H9 (cell line): ENCODE measurements at places on chromosomes 13 and 19. TPM values are rescaled to one million over a fixed set of nuclear protein-coding genes. Genes with fewer than 3 reads are reported as not detected.

DNA sequence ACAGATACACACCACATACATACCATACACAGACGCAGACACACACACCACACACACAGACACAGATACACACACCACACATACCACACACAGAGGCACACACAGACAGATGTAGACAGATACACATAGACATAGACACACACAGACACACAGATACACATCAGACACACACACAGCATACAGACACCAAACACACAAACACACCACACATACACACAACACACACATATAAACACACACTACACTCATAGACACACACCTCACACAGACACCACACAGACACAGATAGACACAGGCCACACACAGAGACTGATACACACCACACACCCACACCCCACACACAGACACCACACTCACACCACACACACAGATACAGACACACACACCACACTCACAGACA, 24.9 kb upstream of the SLC7A10 start:
- no peak for DNase-seq
- no peaks in the 10 kb centered on the region for H3K27me3 ChIP-seq
- no peaks in the 10 kb centered on the region for H3K36me3 ChIP-seq
- H3K4me1 ChIP-seq = no peaks in the 10 kb centered on the region
- H3K4me3 ChIP-seq = no peak overlapping the region

DNA sequence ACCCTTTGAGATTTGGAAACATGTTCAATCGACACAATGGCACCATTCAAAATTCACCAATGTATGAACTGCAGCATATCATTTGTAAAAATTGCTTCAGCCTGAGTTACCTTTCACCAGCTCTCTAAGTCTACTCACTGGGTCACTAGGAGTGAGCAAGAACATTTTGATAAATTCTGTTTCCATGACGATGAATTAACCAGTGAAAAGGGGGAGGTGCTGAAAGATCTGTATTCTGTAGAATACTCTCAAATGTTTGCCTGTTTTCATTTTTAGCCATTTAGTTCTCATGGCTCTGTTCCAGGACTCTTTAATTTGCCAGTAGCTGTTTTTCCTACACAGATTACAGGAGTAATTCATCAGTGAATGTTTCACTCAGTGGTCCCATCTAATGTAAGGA, 883.4 kb downstream of the DIAPH3 start:
- no peaks in the 10 kb centered on the region; the same call in 1 of the 2 replicates for H3K27me3 ChIP-seq
- no peaks in the 10 kb centered on the region for H3K4me1 ChIP-seq
- no peak for DNase-seq
- no peak overlapping the region for H3K27ac ChIP-seq
- H3K4me3 ChIP-seq = no peak overlapping the region
- no peaks in the 10 kb centered on the region for H3K36me3 ChIP-seq

- peaks cover 2% of the 10 kb centered on the region; the same call in 1 of the 2 replicates for H3K36me3 ChIP-seq
- no peaks in the 10 kb centered on the region for H3K27me3 ChIP-seq
- H3K4me1 ChIP-seq = no peaks in the 10 kb centered on the region
Measured at GRCh38 chr13:111518161-111518792, 197.8 kb downstream of the TEX29 start.

DNA sequence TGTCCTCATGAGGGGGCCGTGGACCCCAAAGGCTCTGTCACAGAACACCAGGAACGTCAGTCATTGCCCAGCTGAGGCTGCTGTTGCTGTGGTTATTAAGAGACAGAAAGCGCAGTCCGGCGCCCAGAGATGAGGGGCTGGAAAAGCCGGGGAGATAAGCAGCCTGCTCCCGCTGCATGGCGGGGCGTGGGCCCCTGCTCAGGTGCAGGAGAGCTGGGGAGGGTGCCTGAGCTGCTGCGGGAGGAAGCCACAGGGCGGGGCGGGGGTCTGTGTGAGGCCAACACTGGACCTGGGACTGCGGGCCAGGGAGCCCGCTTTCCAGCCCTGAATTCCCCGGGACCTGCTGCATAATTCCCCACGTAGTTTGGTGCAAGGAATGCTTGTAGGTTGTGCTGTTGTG, 11.3 kb downstream of the SOX1 start:
- no peaks in the 10 kb centered on the region for H3K36me3 ChIP-seq
- H3K4me3 ChIP-seq = no peak overlapping the region
- DNase-seq = no peak
- H3K27me3 ChIP-seq = peaks cover 34% of the 10 kb centered on the region
- no peak overlapping the region for H3K27ac ChIP-seq
- peaks cover 6% of the 10 kb centered on the region; the same call in 1 of the 2 replicates for H3K4me1 ChIP-seq

- H3K27me3 ChIP-seq = no peaks in the 10 kb centered on the region
- DNase-seq = no peak
- no peak overlapping the region for H3K27ac ChIP-seq
- peaks cover 12% of the 10 kb centered on the region for H3K36me3 ChIP-seq
- no peaks in the 10 kb centered on the region for H3K4me1 ChIP-seq
Measured at GRCh38 chr13:103812971-103813370, 746.8 kb upstream of the SLC10A2 start.

- no peak for DNase-seq
- H3K4me1 ChIP-seq = no peaks in the 10 kb centered on the region
- no peak overlapping the region for H3K27ac ChIP-seq
- peaks cover 2% of the 10 kb centered on the region; the same call in 2 of the 3 replicates for H3K36me3 ChIP-seq
Measured at GRCh38 chr13:73015805-73016204, 43.0 kb upstream of the KLF5 start.

GRCh38 chr19:37941782-37942515, 34.9 kb downstream of the SIPA1L3 start:
- H3K4me1 ChIP-seq = no peaks in the 10 kb centered on the region
- peaks cover 12% of the 10 kb centered on the region for H3K36me3 ChIP-seq
- no peak for DNase-seq
- no peak overlapping the region for H3K4me3 ChIP-seq
- H3K27me3 ChIP-seq = no peaks in the 10 kb centered on the region

DNA sequence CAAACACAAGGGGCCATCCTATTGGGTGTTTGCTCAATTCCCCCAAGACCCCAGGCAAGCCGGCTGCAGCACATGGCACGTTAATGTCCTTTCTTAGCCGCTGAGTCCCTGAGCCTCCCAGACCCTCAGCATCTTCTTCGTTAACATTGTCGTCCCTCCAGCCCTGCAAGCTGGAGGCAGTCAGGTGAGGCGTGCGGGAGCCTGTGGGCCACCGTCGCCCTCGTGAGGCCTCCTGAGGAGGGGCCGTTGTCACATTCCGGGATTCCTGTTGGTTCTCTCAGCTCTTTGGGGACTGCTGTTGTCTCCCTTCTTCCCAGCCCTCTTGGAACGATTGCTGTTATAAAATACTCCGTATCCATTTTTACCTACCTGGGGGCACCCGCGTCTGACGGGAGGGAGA, 140.6 kb downstream of the KDM4B start:
- peak; percentile 69 for DNase-seq
- H3K4me3 ChIP-seq = no peak overlapping the region
- H3K27ac ChIP-seq = no peak overlapping the region
- H3K36me3 ChIP-seq = peaks cover 22% of the 10 kb centered on the region
- peaks cover 2% of the 10 kb centered on the region; the same call in 1 of the 2 replicates for H3K4me1 ChIP-seq
- no peaks in the 10 kb centered on the region for H3K27me3 ChIP-seq

DNA sequence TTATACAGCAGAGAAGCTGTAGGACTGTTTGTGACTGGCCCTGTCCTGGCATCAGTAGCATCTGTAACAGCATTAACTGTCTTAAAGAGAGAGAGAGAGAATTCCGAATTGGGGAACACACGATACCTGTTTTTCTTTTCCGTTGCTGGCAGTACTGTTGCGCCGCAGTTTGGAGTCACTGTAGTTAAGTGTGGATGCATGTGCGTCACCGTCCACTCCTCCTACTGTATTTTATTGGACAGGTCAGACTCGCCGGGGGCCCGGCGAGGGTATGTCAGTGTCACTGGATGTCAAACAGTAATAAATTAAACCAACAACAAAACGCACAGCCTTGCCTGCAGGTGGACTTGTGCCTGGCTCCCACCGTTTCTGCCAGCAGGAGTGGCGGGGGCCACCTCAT, 27.3 kb upstream of the LDLR start:
- no peak overlapping the region for H3K4me3 ChIP-seq
- DNase-seq = no peak
- H3K27ac ChIP-seq = no peak overlapping the region
- H3K4me1 ChIP-seq = no peaks in the 10 kb centered on the region
- H3K36me3 ChIP-seq = peaks cover 33% of the 10 kb centered on the region
- H3K27me3 ChIP-seq = no peaks in the 10 kb centered on the region

GRCh38 chr19:46736531-46737297, 9.1 kb upstream of the FKRP start:
- H3K27ac ChIP-seq = no peak overlapping the region
- H3K4me1 ChIP-seq = no peaks in the 10 kb centered on the region
- H3K27me3 ChIP-seq = no peaks in the 10 kb centered on the region
- H3K4me3 ChIP-seq = no peak overlapping the region
- H3K36me3 ChIP-seq = peaks cover 81% of the 10 kb centered on the region

GRCh38 chr19:610071-610800, 20.6 kb downstream of the HCN2 start:
- no peaks in the 10 kb centered on the region for H3K4me1 ChIP-seq
- H3K27ac ChIP-seq = no peak overlapping the region
- peaks cover 15% of the 10 kb centered on the region for H3K36me3 ChIP-seq
- no peaks in the 10 kb centered on the region for H3K27me3 ChIP-seq

DNA sequence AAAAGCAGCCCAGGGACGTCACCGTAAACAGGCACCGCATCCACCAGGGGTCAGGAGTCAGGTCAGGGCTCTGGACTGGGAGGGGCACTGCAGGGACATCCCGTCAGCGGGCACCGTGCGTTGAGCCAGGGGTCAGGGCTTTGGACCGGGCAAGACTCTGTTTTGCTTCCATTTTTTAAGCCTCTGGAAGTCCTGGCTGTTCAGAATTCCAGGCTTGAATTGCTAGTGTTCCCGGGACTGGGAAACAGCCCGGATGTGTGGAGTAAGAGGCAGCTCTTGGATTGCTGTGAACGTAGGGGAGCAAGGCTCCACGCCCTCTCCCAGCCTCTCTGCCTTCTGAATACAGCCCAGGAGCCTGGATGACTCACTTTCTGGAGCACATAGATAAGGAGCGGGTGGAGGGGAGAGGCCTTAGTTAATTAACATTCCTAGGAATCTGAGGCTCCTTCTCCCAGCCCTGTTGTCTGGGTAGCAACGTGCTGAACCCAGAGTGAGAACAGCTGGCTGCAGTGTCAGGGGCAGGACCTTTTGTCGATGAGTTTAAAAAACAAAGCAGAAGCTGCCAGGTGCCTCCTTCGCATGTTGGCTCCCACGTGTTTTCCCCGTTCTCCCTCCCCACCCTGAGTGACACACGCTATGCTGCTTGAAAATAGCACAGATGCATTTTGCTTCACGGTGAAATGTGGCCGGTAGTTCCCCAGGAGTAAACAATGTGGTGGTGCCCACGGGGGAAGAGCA, 21.9 kb downstream of the ATP11A start:
- peak overlapping the region; percentile 55 for H3K4me3 ChIP-seq
- peaks cover 23% of the 10 kb centered on the region for H3K36me3 ChIP-seq
- DNase-seq = peak; percentile 93
- H3K27me3 ChIP-seq = no peaks in the 10 kb centered on the region
- peak overlapping the region; percentile 93 for H3K27ac ChIP-seq

DNA sequence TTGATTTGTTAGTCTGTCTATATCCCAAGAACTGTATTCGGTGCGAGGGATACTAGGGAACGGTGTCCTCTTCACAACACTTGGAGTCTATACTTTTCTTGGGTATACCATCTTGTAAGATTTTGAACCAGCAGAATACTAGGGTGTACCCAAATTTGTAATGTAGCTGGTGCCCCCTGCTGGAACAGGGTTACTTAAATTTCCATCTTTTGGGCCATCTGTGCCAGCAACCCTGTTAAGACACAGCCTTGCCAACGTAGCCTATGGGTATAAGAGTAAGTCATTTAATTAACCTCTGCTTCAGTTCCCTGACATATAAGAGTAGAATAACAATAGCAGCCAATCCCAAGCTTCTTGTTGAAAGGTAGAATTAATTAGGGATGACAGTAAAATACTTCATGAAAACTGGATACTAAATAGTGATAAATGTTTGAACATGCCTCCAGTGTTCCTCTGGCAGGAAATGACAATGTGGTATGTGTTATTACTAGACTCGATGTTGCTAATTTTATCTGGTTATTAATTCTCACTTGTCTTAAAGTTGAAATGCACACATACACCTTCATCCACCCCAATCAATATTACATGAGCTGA, 607.6 kb downstream of the FGF9 start:
- H3K27ac ChIP-seq = no peak overlapping the region
- no peaks in the 10 kb centered on the region for H3K36me3 ChIP-seq
- H3K4me1 ChIP-seq = no peaks in the 10 kb centered on the region; the same call in 1 of the 2 replicates
- H3K27me3 ChIP-seq = no peaks in the 10 kb centered on the region

GRCh38 chr19:38032151-38032550, 125.1 kb downstream of the SIPA1L3 start:
- DNase-seq = no peak
- peaks cover 15% of the 10 kb centered on the region for H3K36me3 ChIP-seq
- no peak overlapping the region for H3K27ac ChIP-seq
- no peaks in the 10 kb centered on the region for H3K27me3 ChIP-seq
- H3K4me3 ChIP-seq = no peak overlapping the region
- H3K4me1 ChIP-seq = peaks cover 9% of the 10 kb centered on the region; the same call in 1 of the 2 replicates

DNA sequence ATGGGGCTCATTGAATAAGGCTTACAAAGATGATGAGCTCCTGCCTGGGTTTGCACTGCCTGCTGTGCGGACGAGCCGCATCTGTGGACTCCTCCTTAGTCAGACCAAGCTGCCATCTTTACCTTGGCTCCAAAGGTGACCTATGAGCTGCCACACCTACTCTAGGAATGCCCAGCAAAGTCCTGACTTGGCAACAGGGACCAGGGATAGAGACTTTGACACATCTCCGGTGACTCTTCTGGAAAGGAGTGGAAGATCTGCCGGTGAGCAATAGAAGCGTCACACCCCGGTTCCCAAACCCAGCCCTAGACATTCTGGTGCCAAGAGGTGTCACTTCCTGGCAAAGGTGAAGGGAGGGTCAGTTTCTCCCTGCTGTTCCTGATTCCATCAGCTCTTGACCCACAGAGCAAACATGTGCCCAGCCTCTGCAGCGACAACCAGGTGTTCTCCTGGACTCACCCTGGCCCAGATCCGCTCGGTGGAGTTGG, 50.2 kb upstream of the GTF3A start:
- no peaks in the 10 kb centered on the region for H3K36me3 ChIP-seq
- DNase-seq = no peak
- no peaks in the 10 kb centered on the region for H3K27me3 ChIP-seq
- no peak overlapping the region for H3K4me3 ChIP-seq

DNA sequence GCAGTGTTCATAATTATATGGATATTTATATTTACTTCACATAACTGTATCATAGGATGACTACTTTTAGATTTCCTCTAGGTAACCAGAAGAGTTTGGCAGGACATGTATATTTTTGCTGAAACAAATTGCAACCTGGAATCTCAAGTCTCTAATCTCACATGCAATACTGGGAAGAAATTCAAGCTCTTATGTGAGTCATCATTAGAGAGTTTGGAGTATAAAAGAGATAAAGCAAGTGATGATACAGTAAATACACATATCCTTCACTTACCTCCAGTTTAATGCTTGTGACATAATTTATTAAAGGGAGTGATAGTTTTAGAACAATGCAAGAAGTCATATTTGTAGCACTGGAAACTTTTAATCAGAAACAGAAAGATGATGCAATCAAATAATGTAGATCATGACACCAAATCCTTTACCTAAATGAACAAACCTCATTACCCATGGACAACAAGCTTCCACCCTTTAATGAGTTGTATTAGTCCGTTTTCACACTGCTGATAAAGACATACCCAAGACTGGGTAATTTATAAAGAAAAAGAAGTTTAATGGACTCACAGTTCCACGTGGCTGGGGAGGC, 15.8 kb upstream of the OR7A17 start:
- H3K27ac ChIP-seq = no peak overlapping the region
- H3K27me3 ChIP-seq = no peaks in the 10 kb centered on the region
- no peak for DNase-seq
- H3K4me1 ChIP-seq = no peaks in the 10 kb centered on the region

The CCDC8 gene
- 27.5 and 28.7 TPM in 2 replicates for total RNA-seq

The UBXN6 gene
- 34.1 and 39.0 TPM in 2 replicates for total RNA-seq

The GFY gene
- 1.1 and 1.3 TPM in 2 replicates for total RNA-seq

The KLK14 gene
- 0.26 and 0.46 TPM in 2 replicates for total RNA-seq

The PDE4C gene
- total RNA-seq = 1.4 and 1.8 TPM in 2 replicates

The FPR1 gene
- not detected in 2 replicates for total RNA-seq

The LHB gene
- not detected in 2 replicates for total RNA-seq
